ENCODE measurements at places on chromosomes 7 and 10.

DNA sequence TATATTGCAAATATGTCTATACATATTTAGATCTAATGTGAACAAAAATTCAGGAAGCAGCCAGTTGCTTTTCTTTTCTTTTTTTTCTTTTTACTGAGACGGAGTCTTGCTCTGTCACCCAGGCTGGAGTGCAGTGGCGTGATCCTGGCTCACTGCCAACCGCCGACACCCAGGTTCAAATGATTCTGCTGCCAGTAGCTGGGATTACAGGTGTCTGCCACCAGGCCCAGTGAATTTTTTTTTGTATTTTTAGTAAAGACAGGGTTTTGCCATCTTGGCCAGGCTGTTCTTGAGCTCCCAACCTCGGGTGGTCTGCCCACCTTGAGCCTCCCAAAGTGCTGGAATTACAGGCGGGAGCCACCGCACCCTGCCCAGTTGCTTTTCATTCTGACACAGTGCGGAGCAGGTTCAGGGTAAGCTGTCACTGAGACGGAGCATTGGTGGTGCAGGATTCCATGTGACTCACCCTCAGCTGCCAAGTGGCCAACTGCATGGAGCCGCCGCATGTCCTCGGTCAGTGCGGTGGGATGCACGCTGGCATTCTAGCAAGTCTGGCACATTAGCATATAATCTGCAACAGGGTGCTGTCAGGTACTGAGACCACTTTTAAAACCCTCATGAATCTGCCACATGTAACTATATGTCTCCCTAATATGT, 362.7 kb downstream of the DNAJB6 start:
- DNase-seq: no peak

DNA sequence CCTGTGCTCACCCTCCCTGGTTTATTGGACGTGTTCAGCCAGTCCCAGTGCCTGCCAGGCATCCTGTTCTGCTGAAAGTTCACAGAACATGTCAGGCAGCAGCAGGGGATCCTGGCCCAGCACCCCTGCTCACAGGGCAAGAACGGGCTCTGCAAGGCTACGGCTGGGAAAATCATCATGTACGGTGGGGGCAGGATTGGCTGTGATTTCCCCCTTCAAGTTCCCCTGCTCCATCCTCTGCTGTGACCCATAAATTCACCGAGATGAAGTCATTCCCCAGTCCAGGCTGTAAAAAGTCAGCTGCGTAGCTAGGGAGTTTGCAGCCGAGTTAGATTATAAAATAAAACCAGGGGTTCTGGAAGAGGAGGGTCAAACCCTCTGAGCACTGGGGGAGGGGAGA, 484.1 kb upstream of the ZMIZ1 start:
- no peak for DNase-seq

- DNase-seq: no peak
Observed at GRCh38 chr10:125029584-125030242, 87.8 kb downstream of the ZRANB1 start.

DNA sequence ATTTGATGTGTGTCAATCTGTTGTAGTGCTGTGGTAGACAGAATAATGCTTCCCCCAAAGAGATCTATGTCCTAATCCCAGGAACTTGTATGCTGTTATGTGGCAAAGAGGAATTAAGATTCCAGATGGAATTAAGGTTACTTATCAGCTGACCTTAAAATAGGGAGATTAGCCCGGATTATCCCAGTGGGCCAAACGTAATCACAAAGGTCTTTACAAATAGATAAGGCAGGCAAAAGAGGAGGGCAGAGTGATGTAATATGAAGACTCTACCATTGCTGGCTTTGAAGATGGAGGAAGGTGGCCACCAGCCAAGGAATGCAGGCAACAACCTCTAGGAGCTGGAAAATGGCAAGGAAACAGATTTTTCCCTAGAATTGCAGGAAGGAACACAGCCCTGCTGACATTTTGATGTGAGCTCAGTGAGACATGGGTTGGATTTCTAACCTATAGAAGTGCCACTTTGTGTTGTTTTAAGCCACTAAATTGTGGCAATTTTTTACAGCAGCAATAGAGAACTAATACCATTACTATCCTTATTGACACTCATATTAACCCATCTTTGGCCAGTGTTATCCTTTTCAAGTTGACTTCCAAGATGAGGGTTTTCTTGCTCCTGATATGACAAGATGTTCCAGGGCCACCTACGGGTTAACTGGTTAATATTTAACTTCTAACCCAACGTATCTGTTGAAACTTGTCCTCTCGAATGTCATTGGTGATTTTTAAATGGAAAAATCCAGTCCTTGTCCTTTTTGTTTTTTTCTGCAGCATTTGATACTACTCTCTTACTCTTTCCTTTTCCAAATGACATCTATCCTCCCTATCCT, 29.3 kb downstream of the CYCS start:
- no peak for DNase-seq

DNA sequence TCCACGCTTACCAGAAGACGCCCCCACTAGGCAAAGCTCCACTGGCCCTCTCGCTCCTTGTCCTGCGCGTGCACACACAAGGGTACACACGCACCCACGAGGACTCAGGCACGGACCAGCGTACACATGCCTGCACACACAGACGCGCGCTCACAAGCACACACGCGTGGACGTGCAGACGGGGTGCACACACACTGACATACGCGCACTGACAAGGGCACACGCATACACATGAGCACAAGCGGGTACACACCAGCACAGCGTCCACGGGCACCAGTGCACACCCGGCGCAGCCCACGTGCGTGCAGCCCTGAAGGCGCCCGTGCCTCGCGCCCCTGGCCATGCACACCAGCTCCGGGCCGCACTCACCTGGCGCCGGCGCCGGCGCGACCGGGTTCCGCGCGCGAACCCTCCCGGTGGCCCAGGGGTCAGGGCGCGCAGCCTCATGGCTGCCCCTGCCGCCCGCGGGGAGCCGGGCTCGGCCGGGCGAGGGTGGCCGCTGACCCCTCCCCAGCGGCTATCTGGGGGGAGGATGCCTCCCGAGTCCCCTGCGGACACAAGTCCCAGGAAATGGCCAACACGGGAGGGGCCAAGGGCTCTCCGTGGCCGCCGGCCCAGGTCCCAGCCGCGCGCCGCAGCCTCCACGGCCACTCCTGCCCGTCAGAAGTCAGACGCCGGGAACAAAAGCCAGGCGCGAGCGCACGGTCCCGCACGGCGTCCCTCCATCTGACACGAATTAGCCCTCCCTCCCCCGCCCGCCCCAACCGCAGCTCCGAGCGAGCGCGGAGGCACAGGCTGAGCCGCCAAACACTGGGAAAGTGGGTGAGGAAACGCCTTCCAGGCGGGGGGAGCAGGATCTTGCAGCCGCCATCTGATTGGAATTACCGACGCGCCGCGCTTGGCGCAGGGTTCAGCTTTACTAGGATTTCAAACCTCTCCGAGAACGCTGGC, 45.0 kb downstream of the TNS3 start:
- DNase-seq: no peak

DNA sequence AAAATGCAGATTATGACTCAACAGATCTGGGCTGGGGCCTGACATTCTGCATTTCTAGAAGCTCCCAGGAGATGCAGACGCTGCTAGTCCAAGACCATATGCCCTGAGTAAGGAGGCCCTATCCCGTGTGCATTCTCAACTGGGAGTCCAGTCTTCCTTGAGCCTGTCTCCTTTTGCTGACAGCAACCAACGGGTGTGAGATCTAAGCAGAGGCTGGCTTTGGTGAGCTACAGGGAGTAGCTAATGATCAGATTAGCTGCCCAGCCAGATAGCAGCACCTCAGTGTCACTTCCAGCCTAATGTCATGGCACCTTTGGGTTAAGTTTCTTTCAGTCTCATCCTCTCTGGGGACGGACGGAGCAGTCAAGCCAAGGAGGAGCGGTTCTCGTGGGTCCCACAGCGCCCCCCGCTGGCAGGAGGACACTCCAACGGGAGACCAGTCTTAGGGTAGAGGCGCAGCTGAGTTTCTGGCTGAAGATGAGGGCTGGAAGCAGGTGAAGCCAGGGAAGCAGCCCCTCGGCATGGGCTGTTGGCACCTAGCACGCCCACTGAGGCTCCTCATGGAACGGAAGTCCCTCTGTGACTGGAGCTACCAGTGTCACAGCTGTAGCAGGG, 154.0 kb downstream of the CCDC3 start:
- no peak for DNase-seq

GRCh38 chr7:134891696-134892678, 94.3 kb upstream of the AGBL3 start:
- DNase-seq: no peak

DNA sequence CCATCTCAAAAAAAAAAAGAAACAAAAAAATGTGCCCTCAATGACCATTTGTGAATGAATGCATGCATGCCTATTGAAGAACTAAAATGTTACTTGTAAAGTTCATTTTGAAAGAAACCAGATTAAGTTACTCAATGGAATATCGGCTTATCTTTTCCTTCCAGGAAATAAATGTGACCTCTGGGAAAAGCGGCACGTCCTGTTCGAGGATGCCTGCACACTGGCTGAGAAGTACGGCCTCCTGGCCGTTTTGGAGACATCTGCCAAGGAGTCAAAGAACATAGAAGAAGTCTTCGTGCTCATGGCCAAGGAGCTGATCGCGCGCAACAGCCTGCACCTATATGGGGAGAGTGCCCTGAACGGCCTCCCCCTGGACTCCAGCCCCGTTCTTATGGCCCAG, 21.9 kb downstream of the RAB19 start:
- no peak for DNase-seq

GRCh38 chr10:34547695-34548094, 267.4 kb downstream of the PARD3 start:
- no peak for DNase-seq

DNA sequence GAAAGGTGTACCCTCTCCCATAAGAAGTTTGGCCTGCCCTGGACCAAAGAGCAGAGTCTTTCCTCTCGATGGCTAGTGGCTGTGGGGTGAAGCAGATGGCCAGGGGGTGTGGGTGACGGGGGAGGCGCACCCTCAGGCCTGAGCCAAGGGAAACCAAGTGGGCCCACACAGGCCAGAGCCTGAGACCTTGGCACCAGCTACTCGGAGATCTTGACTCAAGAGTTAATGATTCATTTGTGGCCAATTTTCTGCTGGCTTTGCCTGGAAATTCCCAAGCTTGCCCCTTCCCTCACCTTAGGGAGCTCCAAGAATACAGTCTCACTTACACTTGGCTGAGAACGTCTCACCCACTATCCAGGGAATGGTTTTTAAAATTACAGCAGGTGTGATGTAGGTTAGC, 42.7 kb downstream of the ZMIZ1 start:
- DNase-seq: no peak

DNA sequence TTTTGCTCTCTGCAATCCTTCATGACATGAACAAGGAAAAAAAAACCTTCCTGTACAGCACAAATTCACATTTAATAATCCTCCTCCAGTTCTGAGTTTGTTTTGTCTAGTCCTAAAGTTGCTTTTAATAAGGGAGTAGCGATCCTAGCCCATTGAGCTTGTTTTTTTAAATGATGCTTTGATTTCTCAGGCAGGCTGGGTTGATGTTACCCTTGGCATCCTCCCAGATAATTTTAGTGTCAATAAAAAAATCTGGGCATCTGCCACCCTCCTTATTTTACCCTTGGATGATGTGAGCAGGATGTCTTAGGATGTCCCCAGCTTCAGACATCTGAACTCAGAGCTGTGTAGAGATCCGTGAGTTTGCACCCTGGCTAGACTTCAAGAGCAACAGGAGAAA, 33.9 kb upstream of the PROSER2 start:
- no peak for DNase-seq

- DNase-seq: no peak
Observed at GRCh38 chr7:157674027-157674714, 337.4 kb downstream of the DNAJB6 start.

GRCh38 chr7:32569388-32570289, 74.3 kb downstream of the AVL9 start:
- DNase-seq: no peak

DNA sequence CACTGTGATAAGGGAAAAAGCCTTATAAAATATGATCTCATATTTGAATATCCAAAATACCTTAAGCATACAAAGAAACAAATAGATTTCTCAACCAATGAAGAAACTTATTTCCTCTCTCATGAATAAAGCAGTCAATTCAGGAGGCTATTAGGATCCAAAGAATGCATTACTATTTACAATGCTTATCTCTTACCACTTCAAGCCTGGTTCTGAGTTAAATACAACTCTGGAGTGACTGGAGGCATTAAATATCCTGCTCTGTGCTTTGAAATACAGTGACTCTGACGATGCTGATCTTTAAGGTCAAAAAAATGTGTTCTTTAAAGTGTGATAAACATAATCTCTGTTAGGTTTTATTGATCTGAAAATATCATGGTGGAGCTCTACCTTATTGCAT, 493.2 kb downstream of the ZWINT start:
- DNase-seq: no peak

- no peak for DNase-seq
Observed at GRCh38 chr7:14045651-14046050, 56.2 kb upstream of the ETV1 start.

GRCh38 chr10:95655571-95656290, 780 bp downstream of the ALDH18A1 start:
- DNase-seq: peak; percentile 56

DNA sequence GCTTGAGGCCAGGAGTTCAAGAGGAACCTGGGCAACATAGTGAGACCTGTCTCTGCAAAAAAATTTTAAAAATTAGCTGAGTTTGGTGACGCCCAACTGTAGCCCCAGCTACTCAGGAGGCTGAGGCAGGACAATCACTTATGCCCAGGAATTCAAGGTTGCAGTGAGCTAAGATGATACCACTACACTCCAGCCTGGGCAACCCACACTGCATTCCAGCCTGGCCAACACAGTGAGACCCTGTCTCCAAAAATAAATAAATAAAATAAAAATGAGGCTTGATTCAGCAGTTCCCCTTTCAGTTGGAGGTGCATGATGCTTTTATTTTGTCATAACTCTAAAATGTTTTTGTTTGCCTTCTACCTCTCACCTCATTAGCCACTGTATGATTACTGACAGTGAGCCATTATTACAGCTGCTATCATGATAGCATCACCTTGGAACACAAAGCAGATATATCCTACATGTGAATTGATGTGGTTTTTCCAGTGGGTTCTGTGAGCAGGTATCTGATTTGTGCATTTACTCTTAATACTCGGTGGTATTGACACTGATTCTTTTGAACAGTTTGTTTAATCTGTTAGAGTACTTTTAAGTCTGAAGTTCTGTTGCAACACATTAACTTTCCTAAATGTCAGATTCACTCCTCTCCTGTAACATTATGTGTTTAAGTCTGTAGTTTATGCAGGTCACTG, 49.1 kb downstream of the ARID5B start:
- no peak for DNase-seq

DNA sequence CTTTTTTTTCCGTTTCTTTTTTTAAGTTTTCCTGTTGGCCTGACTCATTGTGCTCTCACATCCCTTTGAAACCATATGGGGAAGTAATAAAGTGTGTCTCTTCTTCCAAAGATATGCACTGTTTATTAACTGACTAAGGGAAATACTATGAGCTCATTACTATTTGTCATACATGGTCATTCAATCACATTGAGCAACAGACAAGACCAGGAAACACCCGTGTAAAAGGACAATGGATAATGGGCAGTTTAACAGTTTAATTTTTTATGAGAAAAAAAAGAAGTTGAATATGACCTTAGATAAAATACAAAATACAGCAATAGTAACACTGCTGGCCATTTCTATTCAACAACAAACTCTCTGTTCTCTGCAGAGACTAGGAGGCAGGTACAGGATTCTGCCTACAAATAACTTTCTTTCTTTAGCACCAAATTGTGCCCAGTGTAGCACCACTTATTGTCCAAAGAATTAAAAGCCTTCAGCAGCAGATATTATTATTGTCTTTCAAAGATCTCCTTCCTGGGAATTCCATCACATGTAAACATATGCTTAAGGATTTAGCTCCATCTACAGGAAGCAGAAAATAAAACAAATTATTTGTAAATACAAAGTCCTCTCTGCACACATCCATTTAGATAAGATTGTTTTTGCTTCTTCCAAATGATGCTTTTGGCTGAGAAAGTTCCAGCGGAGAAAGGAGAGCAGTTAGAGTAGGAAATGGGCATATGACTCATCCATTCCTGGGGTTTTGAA, 55.0 kb upstream of the AKR1E2 start:
- peak; percentile 85 for DNase-seq
